ENCODE measurements at places on chromosomes 13 and 19.

- DNase-seq: no peak
These were observed 2.1 kb downstream of the ZNF575 start for GRCh38 chr19:43534816-43535761.

DNA sequence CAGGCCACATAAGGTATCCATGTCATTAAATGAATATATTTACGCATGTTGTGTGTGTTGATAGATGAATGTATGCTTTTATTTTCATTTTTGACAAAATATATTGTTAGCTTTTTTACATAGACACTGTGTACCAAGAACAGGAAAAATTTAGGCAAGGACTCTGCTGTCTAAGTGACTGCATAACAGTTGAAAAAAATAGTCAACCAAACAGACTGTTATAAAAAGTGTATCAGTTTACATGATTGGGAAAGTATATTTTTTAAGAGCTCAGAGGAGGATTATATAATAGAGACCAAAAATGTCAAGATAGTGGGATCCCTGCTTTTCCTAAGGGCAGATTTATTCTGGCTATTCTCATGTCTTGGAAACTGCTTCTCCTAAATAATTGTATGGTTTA, 858.0 kb downstream of the SLITRK1 start:
- no peak for DNase-seq

DNA sequence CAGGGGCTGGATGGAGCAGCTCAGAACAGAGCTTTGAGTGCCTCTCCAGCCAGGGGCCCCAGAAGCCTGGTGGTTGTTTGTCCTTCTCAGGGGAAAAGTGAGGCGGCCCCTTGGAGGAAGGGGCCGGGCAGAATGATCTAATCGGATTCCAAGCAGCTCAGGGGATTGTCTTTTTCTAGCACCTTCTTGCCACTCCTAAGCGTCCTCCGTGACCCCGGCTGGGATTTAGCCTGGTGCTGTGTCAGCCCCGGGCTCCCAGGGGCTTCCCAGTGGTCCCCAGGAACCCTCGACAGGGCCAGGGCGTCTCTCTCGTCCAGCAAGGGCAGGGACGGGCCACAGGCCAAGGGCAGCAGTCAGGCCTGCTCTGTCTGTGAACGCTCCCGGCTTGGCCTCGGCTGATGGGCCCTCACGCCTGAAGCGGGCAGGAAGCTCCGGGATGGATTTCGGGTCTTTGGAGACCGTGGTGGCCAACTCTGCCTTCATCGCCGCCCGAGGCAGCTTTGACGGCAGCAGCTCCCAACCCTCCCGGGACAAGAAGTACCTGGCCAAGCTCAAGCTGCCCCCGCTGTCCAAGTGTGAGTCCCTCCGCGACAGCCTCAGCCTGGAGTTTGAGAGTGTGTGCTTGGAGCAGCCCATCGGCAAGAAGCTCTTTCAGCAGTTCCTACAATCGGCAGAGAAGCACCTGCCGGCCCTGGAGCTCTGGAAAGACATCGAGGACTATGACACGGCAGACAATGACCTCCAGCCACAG, at the start of gene GRK1:
GRK1 (plus strand) TSS at position 269 of the 751 bp plus-strand sequence; CDS start at position 437, 168 bp downstream.
- DNase-seq: no peak

DNA sequence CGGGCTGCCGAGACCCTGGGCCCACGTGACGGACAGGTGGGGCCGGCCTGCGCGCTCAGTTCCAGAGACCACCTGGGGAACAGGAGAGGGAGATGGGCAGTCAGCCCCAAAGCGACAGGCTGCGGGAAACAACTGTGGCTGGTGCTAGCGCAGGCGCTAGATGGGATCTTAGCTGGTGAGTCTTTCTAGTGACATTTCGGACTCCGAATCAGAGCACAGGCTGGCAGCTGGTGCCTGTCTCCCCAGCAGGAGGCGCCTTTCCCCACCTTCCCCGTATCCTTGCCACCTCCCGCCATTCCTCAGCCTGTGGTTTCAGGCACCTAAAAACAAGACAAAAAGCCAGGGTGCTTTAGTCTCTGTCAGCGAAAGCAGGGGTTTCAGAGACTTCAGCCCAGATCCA, 19.4 kb upstream of the RANBP3 start:
- no peak for DNase-seq

DNA sequence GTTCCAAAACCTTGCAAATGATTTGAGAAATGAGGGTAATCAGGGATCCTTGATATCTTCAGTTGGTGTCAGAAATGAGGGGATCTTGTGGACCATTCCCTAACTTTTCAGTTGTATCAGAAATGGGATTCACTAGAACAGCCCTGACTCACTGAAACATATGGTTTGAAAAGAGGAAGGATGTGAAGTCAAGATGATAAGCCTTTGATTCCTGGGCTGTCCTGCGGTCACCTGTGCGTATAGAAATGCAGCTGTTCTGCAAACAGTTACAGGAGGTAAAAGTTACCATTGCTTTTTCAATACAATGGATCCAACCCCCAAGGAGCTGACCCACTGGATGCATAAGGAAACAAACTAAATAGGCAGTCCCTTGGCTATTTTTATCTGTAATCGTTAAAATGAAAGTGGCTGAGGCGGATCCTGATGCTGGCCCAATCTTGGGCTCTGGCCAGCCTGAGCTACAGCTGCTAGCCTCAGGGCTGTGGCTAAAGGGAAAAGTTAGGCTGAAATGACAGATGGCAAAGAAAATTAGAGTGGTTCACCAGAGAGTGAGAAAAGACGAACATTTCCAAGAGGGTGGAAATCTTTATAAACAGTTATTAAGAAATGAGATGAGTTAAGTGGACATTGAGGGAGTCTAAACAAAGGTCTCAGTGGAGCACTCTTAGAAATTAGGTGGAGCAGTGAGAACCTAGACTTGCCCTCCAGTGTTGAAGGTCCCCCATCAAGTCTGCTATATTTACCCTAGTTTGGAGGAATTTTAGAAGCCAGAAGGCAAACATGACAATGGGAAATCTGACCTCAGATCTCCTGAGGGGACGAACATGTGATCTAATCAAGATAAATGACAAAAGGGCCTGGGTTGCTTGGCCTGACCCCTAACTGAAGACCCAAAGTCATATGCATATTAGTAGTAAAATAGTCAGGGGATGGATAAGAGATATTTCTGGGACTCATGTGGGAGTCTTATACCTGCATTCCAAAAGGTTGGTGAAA, 7.6 kb downstream of the SIGLECL1 start:
- DNase-seq: no peak

All from NCI-H226 (cell line).